GM20000 (cell line): ENCODE measurements at places on chromosomes 4 and X.
A peak's percentile ranks its signal among the peaks of the same experiment; 100 is the strongest.

DNA sequence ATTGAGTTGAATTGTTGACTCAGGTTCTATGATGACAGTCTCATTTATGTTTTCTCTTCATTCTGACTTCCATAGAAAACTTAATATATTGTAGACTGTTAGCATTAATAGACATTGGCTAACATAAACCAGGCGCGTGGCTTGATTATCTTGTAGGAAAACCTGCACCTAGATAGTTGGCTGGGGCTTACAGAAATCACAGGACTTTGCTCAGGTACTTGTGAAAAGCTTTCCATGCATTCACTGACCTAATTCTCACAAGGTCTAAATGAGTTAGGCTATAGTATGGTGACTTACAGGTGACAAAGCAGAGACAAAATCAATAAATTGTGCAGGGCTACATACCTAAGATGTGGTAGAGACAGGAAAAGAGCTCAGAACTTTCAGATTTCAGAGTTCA is 212.8 kb downstream of the GPAT3 start:
- no peak for DNase-seq

DNA sequence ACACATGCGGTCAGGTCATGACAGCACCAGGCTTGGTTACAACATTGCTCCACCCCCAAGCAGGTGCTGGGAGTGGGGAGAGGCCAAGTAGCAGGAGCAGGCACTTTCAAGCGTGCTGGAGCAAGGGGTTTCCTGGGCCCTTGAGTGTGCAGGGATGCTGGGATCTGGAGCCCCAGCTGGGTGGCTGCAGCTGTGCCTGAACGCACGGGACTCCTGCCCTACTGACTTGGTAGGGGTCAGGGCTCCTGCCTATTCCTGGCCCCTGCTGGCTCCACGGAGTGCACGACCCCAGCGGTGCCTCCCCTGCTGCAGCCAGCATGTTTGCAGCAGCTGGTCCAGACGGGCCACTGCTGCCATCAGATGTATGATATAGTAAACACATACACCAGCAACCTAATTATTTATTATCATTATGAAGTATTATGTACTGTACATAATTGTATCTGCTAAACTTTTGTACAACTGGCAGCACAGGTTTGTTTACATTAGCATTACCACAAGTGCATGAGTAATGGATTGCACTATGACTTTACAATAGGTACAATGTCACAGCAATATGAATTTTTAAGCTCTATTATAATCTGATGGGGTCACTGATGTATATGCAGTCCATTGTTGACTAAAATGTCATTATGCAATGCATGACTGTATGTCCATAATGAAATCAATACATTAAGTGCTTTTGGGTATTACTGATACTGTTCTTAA is 620.6 kb downstream of the RAPGEF2 start:
- DNase-seq: no peak

DNA sequence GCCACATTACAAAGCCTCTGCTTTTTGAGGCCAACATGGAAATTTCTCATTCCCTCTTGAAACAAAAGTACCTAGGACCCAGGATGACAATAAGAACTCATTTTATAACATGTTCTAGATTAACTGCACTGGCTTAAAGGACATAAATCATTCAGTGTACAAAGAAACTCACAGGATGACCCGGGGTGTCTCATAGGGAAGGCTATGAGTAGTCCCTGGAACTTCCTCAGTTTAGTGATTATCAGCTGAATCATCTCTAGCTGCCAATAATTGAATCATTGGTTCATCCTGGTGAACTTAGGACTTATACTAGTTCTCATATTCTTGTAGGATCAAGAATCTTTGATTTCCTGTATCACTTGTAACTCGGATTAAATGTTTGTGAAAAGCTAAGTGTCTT is 95.8 kb upstream of the WDR1 start:
- no peak for DNase-seq

DNA sequence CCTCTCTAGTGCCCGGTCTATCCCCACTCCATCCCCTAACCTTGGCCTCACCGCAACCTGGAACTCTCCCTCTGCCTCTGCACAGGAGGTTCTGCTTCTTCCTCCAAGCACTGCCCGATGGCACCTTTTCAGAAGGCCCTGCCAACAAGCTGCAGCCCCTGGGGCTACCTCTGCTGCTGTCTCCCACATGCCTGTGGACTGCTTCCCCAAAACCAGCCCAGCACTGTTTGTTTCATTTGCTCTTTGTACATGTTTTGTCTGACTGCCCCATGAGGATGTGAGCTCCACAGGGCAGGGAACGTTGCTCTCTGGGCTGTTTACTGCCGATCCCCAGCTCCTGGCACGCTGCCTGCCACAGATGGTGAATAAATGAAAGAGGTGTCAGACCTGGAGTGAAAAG is 85.4 kb downstream of the INTS6L start:
- DNase-seq: no peak

DNA sequence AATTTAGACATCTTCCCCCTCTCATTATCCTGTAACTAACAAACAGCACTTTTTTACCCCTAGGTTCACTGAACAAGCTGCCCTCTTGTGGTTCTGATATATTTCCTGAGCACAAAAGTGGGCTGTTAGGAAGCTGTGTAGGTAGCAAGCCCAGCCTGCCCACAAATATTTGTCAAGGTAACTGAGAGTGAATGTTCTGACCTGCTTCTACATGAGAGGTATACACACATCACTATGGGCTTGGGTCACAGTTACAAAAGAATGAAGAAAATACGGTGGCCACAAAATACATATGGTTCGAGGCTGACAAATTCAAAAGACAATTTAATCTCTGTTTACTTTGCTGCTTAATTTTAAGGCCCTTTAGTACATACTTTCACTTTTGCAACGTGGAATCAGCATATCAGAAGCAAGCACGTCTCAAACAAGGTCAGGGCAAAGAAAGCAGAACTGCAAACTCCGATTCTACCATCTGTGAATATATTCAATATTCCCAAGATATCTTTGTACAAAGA is 78.7 kb downstream of the RBM47 start:
- peak; percentile 47 for DNase-seq

- DNase-seq: no peak
Observed at GRCh38 chr4:100428051-100428450, 89.8 kb downstream of the EMCN start.

- DNase-seq: no peak
Observed at GRCh38 chrX:66150163-66150562, 13.9 kb upstream of the HEPH start.

GRCh38 chrX:114591121-114591520 is 7.2 kb downstream of the HTR2C start:
- DNase-seq: no peak

DNA sequence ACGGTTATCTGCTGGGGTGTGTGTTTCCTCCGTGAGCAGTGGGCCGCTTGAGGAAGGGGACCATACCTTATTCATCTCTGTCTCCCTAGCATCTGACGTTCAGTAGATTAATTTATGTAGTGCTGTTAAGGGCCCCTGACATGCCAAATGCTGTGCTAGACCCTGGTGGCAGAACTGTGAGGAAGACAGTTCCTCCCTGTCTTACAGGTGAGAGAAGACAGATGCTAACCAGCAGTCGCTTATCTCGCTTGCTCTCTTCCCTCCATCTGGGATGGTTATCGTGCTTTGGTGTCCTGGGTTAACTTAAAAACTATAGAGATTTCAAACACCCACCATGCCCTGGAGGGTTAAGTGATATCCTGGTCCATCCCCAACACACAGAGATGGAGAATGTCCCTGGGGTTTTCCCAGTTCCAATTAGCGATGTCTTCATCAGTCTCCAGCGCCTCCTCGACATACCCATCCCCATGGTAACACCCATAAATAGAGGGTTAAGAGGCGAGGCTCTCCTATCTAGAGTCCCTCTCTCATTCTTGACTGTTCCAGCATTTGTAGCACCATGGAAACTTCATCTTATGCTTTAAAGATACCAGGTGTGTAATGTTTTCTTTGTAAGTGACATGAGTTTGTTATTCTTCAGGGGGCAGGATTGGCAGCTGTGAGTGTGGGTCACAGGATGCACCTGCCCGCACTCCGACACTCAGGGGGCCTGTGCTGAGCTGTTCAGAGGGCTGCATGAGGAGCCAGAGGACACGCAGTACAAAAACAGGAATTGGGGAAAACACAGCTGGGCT is 135.2 kb downstream of the STK32B start:
- no peak for DNase-seq

GRCh38 chr4:151415978-151416377 is 7.0 kb downstream of the FHIP1A start:
- DNase-seq: no peak
